ENCODE measurements at places on chromosomes 7 and 10.
A peak's percentile ranks its signal among the peaks of the same experiment; 100 is the strongest.

DNA sequence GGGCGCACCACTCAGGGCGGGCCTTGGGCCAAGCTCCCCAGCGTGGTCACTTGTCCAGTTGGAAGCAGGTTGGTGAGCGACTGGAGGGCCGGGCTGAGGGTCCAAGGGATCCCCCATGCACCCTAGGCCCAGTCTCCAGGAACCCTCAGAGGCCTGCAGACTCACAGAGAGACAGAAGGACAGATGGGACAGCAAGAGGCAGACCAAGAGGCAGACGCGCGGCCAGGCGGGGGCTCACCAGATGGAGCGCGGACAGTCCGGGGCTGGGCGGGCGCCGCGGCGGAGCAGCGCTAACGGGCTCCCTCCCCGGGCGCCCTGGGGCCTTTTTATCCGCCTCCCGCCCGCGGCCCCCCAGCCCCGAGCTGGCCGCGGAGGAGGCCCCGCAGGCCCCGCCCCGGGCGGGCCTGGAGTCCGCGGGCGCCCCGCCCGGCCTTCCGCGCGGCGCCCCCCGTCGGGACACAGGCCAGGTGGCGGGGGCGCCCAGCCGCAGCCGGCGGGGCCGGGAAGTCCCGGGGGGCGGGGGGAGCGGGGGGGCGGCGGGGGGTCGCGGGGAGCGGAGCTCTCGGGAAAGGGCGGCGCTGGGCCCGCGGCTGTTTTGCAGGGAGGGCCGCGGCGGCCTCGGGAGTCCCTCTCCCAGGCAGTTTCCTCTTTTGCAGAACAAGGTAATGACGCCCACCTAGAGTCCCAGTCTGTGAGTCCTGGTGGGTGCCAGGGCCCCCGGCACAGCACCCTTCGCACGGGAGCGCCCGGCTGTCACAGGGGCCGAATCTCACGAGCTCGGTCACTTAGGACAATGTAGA lies at the start of gene LOXL4:
Gene LOXL4, minus strand, starts transcription at position 301 of the 800 bp plus-strand sequence. CDS start 5,175 bp downstream, outside the sequence.
- DNase-seq = peak; percentile 50

DNA sequence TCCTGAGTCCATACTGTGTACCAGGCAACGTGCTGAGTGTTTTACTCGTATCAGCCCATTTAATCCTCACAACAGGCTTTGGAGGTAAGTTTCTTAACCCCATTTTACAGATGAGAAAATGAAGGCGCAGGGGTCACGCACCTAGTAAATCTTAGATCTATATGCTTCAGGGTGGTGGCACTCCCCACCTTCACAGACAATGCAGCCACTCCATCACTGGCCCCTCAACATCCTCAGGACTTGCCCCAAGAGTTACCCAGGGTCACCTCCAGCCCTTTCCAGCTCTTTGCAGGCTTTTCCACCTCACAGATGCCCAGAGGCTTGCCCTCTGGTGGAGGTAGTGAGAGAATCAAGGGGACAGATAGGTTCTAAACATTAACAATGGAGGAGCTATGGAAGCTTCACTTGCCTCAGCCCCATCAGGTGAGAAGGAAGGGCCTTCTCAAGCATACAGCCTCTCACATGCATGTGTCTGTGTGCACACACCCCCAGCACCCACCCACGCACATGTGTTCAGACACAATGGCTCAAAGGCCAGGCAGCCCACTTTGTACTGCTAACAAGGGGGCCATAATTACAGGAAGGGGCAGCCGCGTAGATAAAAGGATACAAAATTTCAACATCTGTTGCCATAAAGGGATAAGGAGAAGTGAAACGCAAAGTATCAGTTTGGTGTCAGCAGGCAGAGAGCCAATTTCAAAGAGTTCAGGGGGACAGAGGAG lies 29.1 kb downstream of the DPCD start:
- peak; percentile 69 for DNase-seq

GRCh38 chr10:51073453-51074237 lies 642 bp upstream of the PRKG1 start:
- no peak for DNase-seq

- no peak for DNase-seq
Observed at GRCh38 chr7:15332956-15333355, 228.9 kb downstream of the AGMO start.

- DNase-seq = no peak
Observed at GRCh38 chr7:101166909-101167644, 1.7 kb upstream of the VGF start.

DNA sequence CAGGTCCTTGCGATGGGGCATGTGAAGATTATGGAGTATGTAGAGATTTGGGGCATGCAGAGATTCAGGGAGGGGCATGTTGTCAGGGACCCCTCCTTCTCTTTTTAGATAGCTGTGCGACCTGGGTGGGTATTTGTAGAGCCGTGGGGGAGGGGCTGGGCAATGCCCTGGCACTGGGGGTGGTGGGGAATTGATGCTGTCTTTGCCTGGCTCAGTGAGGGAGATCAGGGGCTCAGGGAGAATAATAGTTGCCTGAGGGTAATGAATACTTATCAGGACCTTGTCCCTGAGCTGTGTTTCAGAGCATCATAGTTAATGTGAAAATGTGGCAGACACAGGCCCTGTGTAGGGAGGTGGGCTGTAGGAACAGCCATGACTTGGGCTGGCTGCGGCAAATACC lies 3.5 kb downstream of the RAMP3 start:
- DNase-seq = no peak

DNA sequence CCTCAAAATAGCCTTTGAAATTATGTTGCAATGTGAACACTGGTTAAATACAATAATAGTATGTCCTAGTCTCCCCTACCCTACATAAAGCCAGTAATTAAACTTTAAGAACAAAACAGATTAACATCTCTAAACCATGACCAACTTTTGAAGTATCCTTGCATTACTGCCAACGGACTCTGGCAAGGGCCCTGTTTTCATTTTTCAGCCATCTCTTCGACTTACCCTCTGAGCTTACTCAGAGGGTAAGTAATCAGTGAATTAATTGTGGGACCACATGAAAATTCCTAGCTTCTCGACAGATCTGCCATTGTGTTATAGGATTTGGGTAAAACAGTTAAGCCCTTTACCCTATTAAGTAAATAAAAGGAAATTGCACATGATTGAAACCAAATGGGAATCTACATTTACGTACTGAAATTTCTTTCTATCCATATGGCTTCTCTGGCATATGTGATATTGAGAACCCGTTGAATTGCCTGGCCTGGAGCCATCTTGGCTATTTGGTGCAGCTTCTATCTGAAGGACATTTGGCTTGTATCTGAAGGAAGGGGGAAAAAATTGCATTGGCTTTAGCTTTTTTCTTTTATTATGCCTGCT lies 39.6 kb downstream of the DYNC1I1 start:
- DNase-seq = no peak

DNA sequence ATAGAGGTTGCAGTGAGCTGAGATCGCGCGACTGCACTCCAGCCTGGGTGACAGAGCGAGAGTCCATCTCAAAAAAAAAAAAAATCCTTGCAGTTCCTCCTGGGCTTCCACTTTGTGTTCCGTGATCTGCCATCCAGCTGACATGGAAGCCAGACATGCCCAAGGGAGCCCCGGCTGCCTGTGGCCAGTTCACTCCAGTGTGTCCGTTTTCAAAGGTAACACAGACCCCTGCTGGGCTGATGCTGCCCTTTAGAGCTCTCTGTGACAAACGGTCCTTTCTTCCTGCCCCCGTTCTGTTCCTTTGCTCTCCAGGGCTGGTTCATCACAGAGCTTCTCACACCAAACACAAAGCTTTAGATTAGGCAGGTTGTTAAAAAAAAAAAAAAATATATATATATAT lies 130.8 kb downstream of the CUL2 start:
- DNase-seq = no peak

DNA sequence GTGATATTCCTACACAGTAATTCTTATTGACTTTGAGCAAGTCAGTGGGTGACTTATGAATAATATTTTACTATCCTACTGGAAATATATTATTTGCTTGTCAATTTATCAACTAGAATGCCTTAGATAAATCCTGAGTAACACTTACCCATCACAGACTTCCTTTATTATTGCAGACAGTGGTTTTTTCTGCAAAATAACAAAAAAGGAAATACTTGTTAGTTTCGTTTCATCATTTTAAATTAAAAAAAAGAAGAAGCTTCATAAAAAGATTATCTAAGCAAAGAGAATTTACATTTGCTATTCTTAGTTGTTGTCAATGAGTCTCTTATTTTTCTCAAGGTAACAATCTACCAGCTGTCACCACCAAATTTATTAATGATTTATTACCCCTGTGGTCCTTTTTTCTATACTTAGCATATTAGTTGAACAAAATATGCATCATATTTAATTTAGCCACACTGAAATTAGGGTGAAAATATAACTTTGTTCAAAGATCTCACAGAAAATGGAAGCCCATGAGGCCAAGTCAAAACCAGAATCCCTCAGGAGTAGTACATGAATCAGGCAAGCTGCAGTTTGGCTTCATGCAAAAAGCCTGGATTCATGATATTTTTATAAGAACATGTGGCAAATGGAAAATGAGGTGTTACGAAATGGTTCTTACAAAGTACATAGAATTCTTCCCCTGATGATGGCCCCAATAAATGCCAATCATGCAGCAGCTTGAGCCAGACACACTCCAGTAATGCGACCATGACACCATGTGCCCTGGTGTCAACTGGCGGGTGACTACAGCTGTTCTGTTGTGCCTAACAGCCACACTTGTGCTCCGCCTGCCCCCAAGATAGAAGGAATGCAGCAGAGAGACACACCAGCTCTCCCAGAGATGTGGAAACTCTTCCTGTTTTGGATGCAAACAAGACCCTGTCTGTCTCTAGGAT lies 132.6 kb downstream of the ELMO1 start:
- DNase-seq = no peak

- DNase-seq = no peak
Observed at GRCh38 chr10:26214004-26214403, 2.6 kb upstream of the GAD2 start.

DNA sequence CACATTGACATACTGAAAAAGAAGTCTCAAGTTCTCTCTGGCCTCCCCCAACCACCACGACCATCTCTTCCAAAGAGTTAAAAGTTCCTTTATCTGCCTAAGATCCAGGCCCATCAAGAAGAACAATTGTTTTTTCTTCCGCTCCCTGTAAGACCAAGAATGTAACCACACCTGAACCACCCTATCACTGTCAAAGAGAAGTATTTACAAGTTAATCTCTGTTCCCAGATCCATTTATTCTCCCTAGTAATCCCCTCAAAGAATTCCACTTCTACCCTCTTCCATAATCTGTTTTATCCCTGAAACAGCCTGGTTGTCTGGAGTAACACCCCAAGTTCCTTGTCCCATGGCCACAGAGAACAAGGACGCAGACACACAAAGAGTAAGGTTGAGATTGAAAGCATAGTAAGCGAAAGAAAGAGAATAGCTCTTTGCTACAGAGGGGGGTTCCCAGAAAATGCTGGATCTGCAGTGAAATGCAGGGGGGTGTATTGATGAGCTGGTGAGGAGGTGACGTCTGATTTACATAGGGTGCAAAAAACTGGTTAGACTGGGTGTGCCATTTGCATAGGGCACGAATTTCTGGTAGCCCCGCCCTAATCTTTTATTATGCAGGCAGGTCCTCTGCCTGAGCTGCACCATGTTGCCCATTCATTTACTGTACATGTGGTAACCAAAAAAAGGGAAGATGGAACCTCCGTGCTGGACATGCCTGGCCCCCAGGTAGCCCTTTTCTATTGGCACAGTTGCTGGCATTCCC lies 122.0 kb downstream of the SKIDA1 start:
- DNase-seq = no peak

- DNase-seq = peak; percentile 40
Observed at GRCh38 chr7:80095545-80095944, 39.1 kb upstream of the GNAI1 start.

- no peak for DNase-seq
Observed at GRCh38 chr7:143329471-143330170, 13.7 kb downstream of the CLCN1 start.

- DNase-seq = no peak
Observed at GRCh38 chr7:110922906-110923305, 168.0 kb upstream of the LRRN3 start.

GRCh38 chr10:91162050-91162494 lies 58.4 kb upstream of the PCGF5 start:
- peak; percentile 8 for DNase-seq

GRCh38 chr10:79318369-79318768 lies 28.9 kb upstream of the PPIF start:
- DNase-seq = no peak

DNA sequence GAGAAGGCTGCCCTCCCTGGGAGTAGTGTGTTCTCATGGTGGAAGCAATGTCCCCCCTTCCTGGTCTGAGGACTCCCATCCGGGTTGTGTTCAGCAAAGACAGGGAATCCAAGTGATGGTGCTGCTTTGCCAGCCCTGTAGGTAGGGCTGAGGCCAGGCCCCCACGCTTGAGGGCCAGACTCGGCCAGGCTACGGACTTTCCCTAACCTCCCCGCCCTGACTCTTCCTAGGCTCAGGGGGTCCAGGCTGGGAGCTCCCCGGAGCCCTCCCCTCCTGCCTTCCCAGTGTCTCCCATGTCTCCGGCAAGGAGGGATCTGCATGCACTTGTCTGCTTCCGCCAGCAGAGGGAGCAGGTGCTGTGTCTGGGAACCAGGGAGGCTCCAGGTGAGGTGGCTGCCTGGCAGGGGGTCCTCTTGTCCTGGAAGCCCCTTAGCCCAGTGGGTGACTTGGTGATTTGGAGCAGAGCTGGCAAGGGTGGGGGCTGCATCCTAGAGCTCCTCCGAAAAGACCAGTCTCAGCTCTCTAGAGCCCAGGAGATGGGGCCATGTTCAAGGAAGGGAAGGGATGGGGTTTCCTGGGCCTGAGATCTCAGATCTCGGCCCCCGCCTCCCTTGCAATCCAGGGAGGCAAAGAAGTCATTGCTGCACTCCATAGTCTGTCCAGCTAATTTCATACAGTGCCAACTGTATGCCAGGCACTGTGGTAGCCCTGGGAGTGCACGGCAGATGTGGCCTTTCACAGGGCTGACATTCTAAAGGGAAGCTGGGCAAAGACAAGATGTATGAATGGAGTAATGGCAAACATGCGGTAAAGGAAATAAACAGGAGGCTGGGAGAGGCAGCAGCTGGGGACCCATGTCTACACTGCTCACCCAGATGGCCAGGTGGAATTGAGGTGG lies 20.3 kb upstream of the SFRP5 start:
- peak; percentile 54 for DNase-seq

- DNase-seq = no peak
Observed at GRCh38 chr7:112757337-112757736, 32.9 kb downstream of the TMEM168 start.

DNA sequence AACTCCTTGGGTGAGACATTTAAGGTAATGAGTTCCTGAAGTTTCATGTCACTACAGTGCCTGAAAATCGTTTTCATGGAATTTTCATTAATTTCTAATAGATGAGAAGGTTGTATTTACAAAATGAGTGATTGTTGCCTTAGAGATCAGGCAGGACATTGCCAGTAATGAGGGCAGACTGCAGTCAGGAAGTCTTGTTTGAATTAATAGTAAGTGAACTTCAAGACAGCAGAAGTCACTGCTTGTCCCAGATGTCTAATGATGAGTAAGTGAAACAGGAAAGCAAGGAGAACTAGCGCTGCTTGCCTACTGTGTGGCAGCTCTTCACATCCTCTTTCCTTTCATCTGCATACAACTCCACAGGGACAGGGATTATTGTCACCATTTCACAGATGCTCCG lies 237.4 kb downstream of the BAMBI start:
- DNase-seq = no peak

DNA sequence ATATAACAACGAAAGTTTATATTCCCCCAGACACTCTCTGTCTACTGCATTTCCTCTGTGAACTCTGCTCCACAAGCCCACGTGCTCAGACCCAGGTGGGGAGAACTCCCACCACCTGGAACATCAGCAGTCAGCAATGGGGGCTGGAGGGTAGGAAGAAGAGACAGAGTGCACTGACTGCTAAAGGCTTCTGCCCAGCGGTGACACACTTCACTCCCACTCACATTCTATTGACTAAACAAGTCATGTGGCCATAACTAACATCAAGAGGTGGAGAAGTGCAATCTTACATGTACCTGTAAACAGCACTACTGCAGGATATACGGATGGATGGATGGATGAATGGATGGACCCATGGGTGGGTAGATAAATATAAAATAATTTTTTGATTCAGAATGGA lies 122.2 kb downstream of the MPP7 start:
- DNase-seq = no peak

Data from KBM-7 (cell line).